Activated T-cell treated with anti-CD3 and anti-CD28 coated beads for 1 hour (primary cell): ENCODE measurements at places on chromosomes 16 and 17.

GRCh38 chr16:11168386-11169051 is 87.5 kb downstream of the SOCS1 start:
- DNase-seq = no peak

DNA sequence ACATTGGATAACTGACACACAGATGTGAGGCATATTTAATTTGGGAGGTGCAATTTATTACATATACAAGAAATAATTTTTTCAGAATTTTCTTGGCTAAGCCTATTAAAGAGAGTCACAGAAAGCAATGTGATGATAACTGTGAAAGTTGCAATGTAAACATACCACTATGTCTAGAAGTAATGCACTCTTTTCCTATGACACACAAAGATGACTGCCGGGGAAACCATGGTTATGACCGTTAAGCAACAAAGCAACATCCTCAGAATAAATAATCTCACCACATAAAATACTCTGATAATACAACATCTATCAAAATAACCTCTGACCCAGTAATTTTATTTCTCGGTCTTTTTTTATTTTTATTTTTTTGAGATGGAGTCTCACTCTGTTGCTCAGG is 10.5 kb upstream of the QRICH2 start:
- DNase-seq = no peak

GRCh38 chr16:10957771-10958482 is 13.6 kb downstream of the CLEC16A start:
- DNase-seq = no peak

GRCh38 chr16:82682767-82683166 is 56.0 kb downstream of the CDH13 start:
- DNase-seq = no peak

DNA sequence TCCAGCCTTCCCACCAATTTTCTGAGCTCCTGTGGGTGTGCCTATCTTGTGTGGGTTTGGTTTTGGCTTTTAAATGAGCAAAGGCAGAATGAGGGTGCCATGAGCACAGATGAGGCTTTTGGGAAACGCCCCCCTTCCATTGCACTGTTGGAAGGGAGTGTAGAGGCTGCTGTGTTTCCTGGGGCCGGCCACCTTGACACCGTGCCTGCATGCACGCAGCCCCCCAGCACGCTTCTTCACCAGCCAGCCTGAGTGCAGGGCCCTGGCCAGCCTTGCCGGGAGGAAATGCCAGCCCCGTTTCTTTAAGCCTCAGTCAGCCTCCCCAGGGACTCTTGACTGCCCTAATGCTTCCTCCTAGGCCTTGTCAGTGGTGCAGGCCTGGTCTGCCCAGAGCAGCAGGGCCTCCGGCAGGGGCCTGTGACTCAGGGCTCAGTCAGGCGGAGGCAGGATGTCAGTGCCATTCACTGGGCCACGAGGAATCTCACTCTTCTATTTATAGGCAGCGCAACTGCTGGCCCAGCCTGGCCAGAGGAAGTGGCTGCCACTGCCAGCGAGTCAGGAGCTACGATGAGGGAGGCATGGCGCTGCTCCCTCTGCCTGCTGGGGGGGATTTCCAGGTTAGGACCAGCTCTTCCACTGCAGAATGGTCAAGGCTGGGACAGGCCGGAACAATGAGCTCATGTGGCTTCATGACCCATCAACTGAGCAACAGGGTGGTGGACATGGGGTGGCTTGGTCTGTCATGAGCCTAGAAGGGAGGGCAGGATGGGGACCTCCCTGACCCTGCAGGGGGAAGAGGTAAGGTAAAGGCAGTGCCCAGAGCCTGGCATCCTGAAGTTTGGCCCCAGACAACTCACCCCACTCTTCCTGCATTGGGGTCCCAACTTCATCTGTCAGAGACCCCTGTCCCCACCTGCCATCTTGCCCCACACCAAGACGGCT is 205.2 kb downstream of the RAB11FIP4 start:
- DNase-seq = no peak

DNA sequence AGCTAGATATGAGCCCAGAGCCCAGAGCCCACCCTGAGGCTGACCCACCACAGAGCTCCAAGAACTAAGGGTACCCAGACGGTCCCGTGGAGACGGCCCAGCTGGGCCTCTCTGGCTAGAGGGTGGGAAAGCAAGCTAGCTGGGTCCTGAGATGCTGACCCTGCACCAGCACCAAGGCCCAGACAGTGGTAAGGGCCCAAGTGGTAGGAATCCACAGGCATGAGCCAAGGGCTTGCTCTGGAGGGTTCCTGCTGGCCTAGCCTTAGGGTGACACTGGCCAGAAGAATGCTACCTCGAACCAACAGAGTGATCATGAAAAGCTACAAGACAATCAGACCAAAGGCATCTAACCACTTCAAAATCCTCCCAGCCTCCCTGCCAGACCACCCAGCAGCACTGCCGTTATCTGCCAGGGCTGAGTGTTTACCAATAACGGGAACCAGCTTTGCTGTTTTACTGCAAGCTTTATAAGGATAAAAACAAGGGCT is 13.2 kb downstream of the HIC1 start:
- no peak for DNase-seq

- DNase-seq = no peak
These were observed 124.6 kb downstream of the AXIN2 start for GRCh38 chr17:65436871-65437270.

DNA sequence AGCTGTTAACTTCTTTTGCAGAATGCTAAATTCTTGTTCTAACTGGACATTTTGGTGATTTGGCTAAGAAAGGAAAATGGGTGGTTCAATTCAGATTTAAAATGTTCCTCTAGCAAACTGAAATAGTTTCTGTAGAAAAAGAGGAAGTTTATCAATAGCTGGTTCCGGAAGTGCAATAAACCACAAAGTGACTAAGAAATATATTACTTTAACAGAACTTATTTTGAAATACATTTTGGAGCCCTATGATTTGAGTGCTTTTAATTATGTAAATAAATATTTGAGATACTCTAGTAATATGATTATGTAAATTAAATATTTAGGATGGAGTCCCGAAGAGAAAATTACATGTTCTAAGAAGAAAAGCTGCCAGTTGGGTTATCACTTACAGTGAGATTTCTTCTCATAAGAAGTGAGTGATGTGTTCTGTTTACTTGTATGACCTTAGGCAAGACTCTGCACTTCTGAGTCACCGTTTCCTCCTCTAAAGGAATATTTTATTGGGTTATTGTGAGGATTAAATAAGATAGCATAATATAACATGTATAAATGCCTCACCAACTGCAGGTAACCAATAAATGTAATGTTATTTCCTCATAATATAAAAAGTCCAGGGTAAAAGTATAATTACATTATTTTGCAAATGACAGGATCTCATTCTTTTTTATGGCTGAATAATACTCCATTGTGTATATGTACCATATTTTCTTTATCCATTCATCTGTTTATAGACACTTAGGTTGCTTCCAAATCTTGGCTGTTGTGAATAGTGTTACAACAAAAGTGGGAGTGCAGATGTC is at the start of gene EVI2B:
TSS of gene EVI2B (minus strand) at position 73 of the 800 bp plus-strand sequence. CDS start 8,445 bp downstream, outside the sequence.
- DNase-seq = no peak

DNA sequence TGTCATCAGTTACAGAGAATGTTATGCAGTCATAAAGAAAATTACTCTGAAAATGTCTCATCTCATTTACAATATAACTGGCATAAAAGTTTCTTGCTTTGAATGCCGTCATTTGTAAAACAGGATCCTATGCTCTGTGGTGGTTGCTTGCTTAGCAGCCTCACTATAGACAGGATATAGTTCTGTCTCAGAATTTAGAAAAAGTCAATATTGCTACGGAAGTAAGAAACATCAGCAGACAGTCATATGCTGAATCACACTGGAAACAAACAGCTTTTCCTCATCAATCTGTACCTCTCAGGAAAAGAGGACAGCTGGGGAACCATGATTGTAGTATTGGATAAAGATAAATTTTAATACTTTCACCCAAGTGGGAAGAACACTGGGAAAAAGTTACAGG is 105.5 kb downstream of the MYO1D start:
- DNase-seq = no peak

GRCh38 chr17:51028176-51028863 is 92.3 kb downstream of the SPAG9 start:
- no peak for DNase-seq

DNA sequence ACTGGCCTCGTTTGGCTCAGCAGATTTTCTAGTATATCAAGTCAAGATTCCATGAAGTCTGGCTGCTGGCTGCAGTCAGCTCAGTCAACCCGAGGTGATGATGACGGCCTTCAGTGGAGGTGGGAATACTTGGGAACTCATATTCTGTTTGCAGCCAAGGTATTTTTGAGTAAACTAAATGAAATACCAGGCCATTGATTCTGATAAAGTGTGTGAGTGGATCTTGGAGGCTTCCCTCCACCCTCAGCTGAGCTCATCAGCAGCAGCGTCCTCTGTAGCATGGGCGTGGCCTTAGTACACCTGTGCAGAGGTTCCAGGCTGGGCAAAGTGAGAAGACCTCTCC is 22.0 kb upstream of the TACO1 start:
- DNase-seq = no peak

DNA sequence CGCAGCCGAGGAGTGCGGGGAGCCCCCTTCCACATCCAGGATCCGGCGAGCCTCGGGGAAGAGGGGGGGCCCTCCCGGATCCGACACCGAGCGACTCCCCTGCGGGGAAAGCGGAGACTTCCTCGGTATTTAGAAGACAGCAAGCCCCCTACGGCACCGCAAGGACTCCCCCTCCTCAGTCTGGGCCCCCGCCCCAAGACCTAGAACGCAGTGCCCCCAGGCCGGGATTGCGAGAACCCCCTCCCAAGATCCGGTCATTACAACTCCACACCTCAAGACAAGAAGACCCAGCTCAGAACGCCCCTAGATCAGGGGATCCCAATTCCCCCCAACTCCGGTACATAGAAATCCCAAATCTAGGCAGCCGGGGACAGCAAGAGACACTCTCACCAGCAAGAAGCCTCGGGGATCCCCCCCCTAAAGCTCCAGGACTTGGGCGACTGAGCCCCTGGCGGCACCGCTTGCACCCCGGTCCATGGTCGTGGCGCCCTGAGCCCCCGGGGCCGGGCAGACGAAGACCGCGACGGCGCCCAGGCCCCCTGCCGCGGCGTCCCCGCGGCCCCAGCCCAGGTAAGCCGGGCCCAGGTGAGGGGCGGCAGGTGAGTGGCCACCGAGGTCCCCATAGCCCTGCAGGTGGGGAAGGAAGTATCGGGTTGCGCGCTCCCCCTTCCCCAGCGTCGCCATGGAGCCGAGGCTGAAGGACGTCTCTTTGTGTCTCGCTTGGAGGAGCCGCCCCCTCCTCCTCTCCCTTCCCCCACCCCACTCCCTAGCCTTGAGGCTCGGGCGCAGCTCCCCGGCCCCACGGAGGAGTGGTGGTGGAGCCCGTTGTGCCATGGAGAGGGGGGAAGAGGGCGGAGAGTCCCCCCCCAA is 641 bp downstream of the SBK1 start:
- DNase-seq = no peak

DNA sequence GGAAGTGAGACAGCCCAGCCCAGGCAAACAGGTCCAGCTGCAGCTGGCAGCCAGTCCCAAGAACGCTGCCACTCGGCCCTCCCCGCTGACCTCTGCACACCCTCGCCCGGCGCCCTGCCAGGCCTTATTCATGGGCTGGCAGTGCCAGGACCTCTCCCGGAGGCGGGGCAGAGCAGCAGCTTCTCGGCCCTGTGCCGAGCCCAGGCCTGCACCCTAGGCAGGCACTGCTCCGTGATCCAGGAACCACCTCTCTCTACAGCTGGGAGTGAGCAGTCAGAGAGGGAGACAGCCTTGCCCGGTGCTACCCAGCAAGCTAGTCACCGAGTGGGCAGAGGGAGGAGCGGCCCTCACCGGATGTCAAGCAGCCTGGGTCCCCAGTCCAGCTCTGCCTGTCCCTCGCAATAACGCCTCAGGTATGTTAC is 79.9 kb upstream of the CBX4 start:
- no peak for DNase-seq

DNA sequence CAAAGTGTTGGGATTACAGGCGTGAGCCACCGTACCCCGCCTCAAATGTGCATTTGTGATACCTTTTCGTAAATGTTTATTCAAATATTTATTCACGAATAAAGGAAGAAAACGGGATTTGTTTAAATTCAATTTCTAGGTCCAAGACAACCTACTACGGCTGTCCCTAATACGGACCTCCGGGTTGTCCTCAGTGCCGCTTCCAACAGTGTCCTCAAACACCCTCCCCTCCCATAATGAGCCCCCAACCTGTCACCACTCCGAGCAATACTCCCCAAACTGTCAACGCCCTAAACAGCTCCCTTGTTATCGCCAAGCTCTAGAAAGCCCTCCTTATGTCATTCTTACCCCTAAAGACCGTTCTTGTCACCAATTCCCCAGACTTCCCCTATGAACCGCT is 539 bp upstream of the GABARAPL2 start:
- DNase-seq = no peak

DNA sequence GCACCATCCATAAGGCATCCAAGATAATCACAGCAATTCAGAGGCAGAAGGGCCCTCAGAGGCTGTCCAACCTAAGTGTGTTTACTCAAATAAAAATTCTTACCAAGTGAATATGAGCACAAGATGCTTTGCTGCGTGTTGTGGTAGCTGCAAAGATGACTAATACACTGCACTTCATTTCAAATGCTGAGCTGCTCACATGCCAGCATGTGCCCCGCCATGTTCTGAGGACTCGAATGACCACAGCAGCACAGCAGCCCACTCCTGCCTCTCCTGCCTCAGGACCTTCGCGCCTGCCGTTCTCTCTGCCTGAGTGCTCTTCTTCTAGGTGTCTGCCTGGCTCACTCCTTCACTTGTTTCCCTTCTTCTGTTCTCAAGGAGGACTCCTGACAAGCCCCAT is 19.0 kb downstream of the PIK3R5 start:
- DNase-seq = no peak

DNA sequence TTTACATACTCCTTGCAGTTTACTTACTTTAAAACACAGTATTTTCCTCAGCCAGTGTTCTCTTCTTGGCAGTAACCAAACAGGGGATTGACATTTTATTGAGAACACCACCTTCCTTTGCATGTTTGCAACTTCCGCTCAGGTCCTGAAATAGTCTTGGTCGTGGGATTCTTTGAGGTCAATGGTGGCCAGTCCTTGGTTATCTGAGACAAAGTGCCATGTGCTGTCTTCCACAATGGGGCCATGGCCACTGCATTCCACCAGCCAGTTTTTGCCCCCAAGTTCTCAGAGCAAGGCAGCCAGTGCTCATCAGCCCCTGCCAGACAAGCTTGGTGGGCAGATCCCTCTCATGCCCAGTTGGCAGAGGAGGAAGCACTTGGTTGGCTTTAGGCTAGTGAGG is 22.9 kb downstream of the CMTM4 start:
- DNase-seq = no peak
